ENCODE measurements at places on chromosomes 5 and 9.

DNA sequence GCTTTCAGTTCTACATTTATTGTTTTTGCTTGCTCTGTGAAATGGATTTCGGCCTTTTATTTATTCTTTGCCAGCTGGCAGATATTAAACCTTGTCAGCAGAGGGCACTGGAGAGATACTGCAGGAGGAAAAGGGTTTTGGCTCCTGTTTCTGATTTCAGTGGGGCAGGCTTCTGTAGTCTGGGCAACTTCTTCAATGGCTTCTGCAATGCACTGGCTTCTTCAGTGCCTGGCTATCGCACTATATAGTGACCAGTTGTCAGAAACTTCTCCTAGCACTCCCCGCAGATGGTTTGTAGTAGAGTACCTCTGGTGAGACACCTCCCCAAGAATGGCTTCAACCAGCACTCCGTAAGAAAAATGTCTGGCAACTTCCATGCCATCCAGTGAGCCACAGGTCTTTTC lies 3.2 kb upstream of the NFX1 start:
- DNase-seq: no peak

DNA sequence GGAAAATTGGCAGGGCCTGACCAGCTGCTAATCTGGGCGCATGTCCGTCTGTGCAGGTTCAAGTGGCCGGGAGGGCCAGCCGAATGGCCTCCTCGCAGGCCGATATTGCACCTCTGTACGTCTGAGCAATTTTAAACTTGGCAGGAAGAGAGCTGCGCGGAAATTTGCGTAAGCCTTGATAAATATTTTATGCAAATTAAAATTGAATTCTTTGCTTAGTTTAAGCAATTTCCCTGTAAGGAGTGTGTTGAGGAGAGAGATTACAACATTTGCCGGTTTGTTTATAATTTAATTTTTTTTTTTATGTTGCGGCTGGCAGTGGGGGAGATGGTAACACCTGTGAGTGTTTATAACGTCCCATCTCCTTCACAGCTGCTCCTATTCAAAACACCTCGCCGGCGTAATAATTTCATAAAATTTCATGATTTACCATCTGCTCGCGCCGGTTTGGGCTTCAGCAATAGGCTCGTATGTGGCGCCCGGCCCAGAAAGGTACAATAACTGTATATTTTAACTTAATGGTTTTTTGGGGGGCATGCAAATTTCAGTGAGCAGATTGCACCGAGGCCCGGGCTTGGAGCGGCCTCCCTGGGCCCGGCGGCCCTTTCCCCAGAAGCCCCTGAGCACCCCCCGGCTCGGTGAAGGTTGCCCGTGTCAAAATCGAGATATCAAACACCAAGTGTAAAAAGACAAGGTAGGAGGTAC lies 269.4 kb upstream of the MVB12B start:
- no peak for DNase-seq

GRCh38 chr9:90137801-90138200 lies 504.8 kb downstream of the DIRAS2 start:
- DNase-seq: no peak

DNA sequence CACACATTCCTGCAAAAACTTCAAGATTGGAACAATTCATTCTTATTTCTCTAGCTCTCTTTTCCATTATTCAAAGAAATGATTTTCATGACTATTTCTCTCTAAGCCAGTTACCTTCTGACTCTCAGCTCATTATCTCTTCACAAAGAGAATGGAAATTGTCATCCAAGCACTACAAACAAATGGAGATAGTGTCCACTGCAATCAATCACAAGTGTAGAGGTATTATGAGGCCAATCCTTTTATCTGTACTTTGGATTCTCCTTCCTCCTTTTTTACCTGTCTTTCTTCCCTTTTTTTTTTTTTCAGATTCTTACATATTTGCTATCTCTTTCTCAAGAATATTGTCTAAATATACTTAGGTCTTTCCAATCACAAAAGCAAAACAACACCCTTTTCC lies 497.7 kb upstream of the MEF2C start:
- no peak for DNase-seq

GRCh38 chr9:113858282-113858681 lies 17.8 kb upstream of the ZNF618 start:
- DNase-seq: no peak

GRCh38 chr9:16230731-16231130 lies 639.7 kb downstream of the BNC2 start:
- DNase-seq: no peak

DNA sequence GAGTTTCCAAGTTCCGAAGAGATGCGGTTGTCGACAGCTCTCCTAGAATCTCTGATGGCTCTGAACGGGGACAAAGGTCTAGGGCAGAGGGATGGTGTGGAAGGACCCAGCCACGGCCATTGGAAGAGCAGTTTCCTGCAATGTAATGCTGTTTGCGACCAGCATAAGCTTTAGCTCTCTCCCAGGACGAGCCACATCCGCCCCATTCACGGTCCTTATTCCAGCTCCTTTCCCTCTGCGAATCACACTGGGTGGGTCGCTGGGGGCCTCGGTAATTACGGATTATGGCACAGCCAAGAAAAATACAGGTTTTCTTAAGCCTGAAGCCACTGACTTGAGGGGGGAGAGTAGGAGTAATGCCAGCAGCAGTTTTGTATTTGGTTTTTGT lies 22.7 kb downstream of the ANXA2R start:
- no peak for DNase-seq

- DNase-seq: no peak
Measured at GRCh38 chr5:124040799-124041198, 528.8 kb downstream of the CSNK1G3 start.

- no peak for DNase-seq
Measured at GRCh38 chr9:94746541-94747370, 20.3 kb downstream of the AOPEP start.

- DNase-seq: no peak
Measured at GRCh38 chr5:59790376-59790775, 103.2 kb downstream of the PDE4D start.

GRCh38 chr5:174097486-174098185 lies 52.1 kb downstream of the NSG2 start:
- DNase-seq: no peak

DNA sequence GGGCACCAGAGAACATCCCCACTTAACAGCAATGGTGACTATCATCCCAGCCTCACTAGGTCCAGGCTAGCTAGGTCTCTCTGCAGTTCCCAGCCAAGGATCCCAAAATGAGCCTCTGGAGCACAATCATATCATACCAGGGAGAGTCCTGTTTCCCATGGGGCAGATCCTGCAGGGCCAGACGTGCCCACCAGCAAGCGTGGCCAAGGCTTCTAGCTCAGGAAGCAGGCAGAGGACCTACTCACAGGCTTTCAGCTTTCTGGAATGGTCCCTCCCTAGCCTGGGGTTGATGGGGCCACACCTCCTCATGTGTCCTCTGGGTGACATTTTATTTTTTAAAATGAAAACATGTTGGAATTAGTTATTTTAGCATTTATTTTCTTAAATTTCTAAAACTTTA lies 45.7 kb upstream of the PITX1 start:
- DNase-seq: no peak

DNA sequence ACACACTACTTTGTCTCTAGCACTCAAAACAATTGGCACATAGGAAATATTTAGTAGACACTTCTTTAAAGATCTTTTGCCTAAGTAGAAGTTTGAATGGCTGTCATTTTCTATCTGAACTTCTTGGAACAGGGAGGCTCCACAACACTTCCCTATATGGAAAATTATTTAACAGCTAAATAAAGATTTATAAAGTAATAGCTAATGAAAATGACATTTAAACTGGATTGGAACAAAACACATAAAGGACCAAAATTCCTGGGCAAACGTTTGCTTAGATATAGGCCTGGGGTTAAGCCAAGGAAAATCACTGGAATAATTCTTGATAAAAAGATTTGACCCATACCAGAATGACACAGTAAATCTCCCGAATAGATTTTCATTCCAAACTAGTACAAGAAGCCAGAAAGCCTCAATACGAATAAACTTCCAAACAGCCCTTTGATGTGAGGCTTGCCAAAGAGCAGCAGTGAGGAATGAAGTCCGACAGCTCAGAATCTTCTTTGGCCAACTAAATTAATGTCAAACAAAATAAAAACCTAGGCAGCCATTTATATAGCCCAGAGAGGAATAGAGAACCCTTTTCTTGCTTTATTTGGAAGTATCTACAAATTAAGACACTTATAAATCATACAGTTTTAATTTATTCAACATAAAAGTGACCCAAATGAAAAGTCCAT lies 20.3 kb upstream of the RNF180 start:
- DNase-seq: no peak

- no peak for DNase-seq
Measured at GRCh38 chr9:114900942-114901802, 29.2 kb downstream of the TNFSF8 start.

- no peak for DNase-seq
Measured at GRCh38 chr5:76251656-76252055, 151.4 kb upstream of the IQGAP2 start.

DNA sequence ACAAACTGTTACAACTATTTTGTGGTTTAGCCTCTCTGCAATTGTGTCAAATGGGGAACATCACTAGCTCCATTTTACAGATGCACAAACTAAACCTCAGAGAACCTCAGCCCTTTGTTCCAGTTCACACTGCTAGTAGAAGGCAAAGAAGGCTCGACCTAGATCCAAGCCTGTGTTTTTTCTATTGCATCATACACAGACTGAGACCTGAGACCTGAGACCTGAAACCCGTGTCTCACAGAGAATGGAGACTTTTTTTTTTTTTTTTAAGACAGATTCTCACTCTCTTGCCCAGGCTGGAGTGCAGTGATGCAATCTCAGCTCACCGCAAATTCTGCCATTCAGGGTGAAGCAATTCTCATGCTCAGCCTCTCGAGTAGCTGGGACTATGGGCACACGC lies 120.8 kb downstream of the GALNT10 start:
- peak; percentile 20 for DNase-seq

GRCh38 chr5:55836191-55836590 lies 15.0 kb upstream of the IL31RA start:
- no peak for DNase-seq

- DNase-seq: no peak
Measured at GRCh38 chr5:148135091-148136048, 33.0 kb upstream of the SPINK14 start.

DNA sequence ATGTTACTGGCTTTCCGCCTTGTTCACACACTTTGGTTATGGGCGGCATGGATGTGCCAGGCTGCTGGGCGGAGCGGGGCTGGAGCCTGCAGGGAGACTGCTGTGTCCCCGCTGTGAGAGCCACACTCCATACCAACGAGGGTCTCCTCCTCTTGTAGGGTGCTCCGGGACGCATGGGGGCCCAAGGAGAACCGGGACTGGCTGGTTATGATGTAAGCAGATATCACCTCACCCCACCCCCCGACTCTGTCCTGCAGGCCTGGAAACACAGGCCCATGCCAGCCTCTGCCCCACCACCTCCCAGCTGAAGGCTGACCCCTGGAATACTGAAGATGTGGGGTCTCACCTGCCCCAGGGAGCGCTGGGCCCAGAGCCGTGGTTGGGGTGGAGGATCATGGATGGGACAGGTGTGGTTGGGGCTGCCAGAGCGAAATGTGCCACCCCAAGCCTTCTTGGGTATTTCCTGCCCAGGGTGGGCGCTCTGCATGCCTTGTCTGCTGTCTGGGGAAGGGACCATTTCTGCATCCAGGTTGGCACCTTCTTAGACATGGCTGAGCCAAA lies 39.3 kb upstream of the ORM1 start:
- DNase-seq: no peak

- DNase-seq: no peak
Measured at GRCh38 chr5:64108674-64109073, 57.0 kb upstream of the RNF180 start.

GRCh38 chr5:91816681-91817080 lies 433.6 kb upstream of the ARRDC3 start:
- no peak for DNase-seq

GRCh38 chr9:137664676-137665075 lies 45.9 kb downstream of the EHMT1 start:
- no peak for DNase-seq

- no peak for DNase-seq
Measured at GRCh38 chr9:113887436-113887835, 11.3 kb downstream of the ZNF618 start.

DNA sequence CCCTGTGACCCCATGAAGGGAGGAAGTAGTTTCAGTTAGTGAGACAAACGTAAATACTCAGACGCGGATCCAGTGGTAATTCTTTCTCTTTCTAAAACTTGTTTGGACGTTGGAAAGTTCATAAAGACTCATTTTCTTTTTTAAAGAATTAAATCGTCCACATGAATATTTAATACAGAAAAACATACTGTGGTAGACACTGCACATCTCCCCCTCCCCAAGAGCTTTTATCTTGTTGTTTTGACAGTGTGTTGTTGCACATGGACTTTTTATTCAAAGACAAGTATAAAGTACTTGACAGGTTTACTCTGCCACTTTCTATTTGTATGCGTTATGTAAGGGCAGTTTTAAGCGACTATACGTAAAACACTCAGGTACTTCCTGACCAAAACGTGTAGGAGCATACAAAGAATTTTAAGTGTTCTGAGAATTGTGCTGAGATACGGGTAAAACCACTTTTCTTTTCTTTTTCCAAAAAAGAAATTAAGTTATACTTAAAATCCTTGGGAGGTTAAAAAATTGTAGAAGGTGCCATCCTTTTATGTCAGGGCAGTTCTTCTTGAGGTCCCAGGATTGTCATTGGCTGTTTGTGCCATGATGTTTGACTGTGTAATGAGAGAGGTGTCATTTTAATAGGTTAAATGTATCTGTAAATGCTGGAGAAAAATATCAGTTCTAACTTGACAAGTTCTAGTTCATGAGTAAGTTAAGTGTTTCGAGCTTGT lies 1.3 kb downstream of the NIPBL start:
- DNase-seq: no peak

GRCh38 chr5:39948867-39949468 lies 524.2 kb upstream of the DAB2 start:
- DNase-seq: peak; percentile 45

GRCh38 chr5:138440159-138441073 lies 1.6 kb downstream of the REEP2 start:
- no peak for DNase-seq

GRCh38 chr9:93093877-93094657 lies 1.9 kb upstream of the CARD19 start:
- no peak for DNase-seq

GRCh38 chr5:173866243-173866857 lies 21.8 kb upstream of the CPEB4 start:
- DNase-seq: no peak

DNA sequence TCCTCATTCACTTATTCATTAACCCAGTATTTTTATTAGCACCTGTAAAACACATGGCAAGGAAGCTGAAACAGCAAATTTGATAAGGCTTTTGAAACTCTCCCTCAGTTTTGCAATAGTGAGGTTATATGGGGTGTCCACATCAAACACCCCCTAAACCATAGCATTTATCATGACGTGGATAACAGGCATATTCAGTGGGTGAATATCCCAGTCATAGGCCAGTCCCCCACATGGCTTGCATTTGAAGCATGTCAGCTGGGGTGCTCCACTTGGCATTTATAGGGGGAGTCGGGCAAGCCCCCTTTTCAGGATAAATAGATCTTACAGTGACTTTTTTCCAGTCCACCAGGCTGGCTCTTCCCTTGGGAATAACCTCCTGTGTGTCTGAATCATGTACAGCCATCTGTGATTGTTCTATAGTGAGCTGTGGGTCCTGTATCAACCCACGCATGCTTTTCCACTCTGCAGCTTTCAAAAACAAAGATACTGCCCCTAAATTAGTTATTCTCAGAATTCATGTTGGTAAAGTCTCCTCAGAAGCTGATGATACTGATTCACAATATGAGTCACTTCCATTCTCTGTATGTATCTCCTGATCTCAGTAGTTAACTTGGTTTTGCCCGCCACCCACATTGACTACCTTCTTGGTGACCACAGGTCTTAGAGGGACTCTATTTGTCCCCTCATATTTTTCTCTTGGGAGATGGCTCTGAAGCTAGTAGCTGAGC lies 84.4 kb upstream of the SPIN1 start:
- DNase-seq: peak; percentile 71

Data from stimulated activated CD8-positive, alpha-beta memory T cell treated with anti-CD3 and anti-CD28 coated beads, Interleukin-7, amount 100 ng/mL, for 48 hours (primary cell).